ENCODE measurements at places on chromosomes 2 and 18. TPM values are rescaled to one million over a fixed set of nuclear protein-coding genes. Genes with fewer than 3 reads are reported as not detected.

Gene LHCGR
- 0.42 TPM for total RNA-seq

Gene C2orf15
- not detected for total RNA-seq

Gene TSGA10
- 2.8 TPM for total RNA-seq

Gene MORN2
- 27.6 TPM for total RNA-seq
